Chondrocyte (in vitro differentiated cells): ENCODE measurements at places on chromosomes 3 and 15. TPM values are rescaled to one million over a fixed set of nuclear protein-coding genes. Genes with fewer than 3 reads are reported as not detected.

Gene OR5H2
- not detected in 3 replicates for total RNA-seq

Gene PDZRN3
- total RNA-seq, result 19.4 to 31.0 TPM (median 20.0 TPM) in 3 replicates

GRCh38 chr15:45136378-45136764 is 6.6 kb downstream of the DUOX1 start:
- H3K4me3 ChIP-seq, result no peak overlapping the region
- DNase-seq, result no peak
- H3K36me3 ChIP-seq, result peaks cover 1% of the 10 kb centered on the region
- no peaks in the 10 kb centered on the region for H3K4me1 ChIP-seq

DNA sequence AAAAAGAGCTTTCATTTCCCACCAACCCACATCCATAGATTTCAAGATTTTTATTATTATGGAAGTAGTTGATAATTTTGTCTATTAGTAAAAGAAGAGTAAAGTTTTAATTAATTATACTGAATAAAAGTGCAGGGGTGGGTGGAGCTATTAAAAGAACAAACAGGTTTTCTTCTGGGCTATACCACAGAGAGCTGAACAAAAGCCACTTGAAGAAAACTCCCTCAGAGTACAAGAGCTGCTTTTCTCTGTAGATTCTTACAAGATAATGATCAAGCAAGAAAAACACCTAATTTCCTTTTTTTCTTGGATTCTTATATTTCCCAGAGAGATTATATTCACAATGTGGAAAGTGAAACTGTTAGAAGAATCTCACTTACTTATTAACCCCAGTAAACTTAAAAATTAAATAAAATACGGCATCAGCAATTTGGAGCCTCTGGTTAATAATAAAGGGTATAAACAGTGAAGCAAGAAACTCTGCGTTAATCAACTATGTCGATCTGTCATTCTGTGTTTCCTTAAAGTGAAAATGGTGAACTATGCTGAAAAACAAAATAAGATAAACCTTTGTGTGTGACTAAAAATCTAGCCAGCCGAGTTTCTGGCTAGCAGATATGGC is 84.9 kb downstream of the THBS1 start:
- no peak for DNase-seq
- peaks cover 77% of the 10 kb centered on the region for H3K4me1 ChIP-seq
- peak overlapping the region; percentile 14 for H3K27ac ChIP-seq
- H3K36me3 ChIP-seq, result no peaks in the 10 kb centered on the region

- H3K27ac ChIP-seq, result no peak overlapping the region
- no peaks in the 10 kb centered on the region for H3K27me3 ChIP-seq
- peaks cover 15% of the 10 kb centered on the region for H3K4me1 ChIP-seq
Measured at GRCh38 chr3:157201648-157202278, 41.8 kb upstream of the CCNL1 start.

DNA sequence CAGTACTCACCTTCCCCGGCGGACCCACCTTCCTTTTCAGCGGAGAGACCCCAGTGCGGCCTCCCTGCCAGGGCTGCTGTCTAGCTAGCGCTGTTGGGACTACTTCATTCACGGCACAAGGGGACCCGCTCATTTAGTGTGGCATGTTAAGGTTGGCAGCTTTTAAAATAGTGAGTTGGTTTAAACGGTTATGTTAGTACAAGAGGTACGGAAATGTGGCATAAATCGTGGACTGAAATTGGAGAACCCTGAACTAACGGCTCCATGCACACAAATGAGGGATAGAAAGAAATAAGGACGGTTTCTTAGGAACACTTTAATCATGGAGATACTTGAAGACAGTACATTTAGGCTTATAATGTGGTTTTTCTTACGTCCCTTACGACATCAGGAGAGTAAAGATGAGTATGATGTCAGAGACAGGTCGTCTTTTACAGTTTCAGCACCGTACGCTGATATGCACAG is 752 bp downstream of the CEP63 start:
- DNase-seq, result no peak
- H3K4me1 ChIP-seq, result peaks cover 55% of the 10 kb centered on the region
- H3K36me3 ChIP-seq, result peaks cover 3% of the 10 kb centered on the region
- peak overlapping the region; percentile 92 for H3K4me3 ChIP-seq
- H3K27me3 ChIP-seq, result no peaks in the 10 kb centered on the region

DNA sequence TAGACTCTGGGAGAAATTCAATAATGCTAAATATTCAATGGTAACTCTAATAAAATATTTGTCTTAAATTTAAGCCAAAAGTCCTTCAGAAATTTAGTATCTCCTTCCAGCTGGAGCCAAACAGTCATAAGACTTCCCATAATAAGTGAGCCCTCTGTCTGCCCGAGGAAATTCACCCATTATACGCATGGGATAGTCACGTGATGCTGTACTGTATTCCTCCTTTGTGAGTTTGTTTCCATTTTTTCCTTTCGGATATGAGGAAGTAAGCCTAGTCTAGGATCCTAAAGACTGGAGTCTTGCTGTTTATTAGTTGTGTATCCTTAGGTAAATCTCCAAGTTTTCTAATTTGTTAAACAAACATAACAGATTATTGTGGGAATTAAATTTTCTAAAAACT is 110.4 kb upstream of the PLAAT1 start:
- H3K27ac ChIP-seq, result no peak overlapping the region
- no peak overlapping the region for H3K4me3 ChIP-seq
- H3K27me3 ChIP-seq, result peaks cover 14% of the 10 kb centered on the region
- DNase-seq, result no peak

Gene PP2D1
- total RNA-seq, result not detected in 3 replicates

DNA sequence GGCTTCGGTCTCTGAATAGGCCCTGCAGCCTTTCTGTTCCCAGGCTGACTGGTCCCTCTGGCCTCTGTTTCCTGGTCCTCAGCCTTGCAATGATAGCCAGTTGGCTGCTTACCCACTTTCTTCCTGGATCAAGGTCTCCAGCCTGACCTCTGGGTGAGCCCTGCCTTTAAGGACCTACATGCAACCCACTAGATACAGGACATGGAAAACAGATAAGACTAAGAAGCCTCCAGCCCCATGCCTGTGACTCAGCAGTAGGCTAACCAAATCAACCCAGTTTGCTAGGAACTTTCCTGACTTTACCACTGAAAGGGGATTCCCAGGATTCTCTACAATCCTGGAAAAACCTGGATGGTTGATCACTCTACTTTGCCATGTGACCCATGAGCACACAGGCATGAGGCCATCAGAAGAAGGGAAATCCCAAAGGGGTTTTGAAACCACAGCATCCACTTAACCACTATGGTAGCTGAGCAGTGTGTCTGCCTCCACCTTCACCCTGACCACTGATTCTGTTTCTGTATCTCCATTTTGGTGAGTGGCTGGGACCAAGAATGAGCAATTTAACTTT is 188.1 kb downstream of the CHST2 start:
- peaks cover 58% of the 10 kb centered on the region for H3K4me1 ChIP-seq
- H3K4me3 ChIP-seq, result no peak overlapping the region
- no peaks in the 10 kb centered on the region for H3K27me3 ChIP-seq
- H3K36me3 ChIP-seq, result no peaks in the 10 kb centered on the region
- H3K27ac ChIP-seq, result no peak overlapping the region

DNA sequence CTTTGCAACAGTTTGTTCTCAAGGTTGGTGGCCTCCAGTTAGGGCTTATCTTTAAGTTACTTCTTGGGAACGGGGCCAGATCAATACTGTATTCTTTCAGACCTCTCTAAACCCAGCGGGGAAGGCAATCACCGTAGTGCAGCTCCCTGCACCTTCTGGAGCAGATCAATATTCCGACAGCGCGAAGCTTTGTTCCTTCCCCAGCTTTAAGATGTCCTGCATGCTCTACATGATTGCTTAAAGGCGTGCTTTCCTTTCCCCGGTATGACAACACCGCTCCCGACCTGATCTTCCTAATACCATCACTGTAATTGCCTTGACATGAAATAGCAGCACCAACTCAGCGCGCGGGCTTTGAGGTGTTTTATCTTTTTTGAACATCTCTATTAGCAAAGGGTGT is 755.2 kb downstream of the NR2F2 start:
- DNase-seq, result no peak
- H3K36me3 ChIP-seq, result no peaks in the 10 kb centered on the region
- peaks cover 7% of the 10 kb centered on the region for H3K4me1 ChIP-seq
- H3K27me3 ChIP-seq, result peaks cover 37% of the 10 kb centered on the region
- no peak overlapping the region for H3K4me3 ChIP-seq
- H3K27ac ChIP-seq, result no peak overlapping the region

GRCh38 chr3:17456046-17456445 is 286.4 kb downstream of the TBC1D5 start:
- no peak for DNase-seq
- H3K36me3 ChIP-seq, result peaks cover 10% of the 10 kb centered on the region
- no peak overlapping the region for H3K27ac ChIP-seq
- H3K4me1 ChIP-seq, result no peaks in the 10 kb centered on the region

Gene MYO5C
- total RNA-seq, result 0.79 to 2.7 TPM (median 1.4 TPM) in 3 replicates

GRCh38 chr3:113252553-113252952 is 41.2 kb downstream of the BOC start:
- no peak overlapping the region for H3K27ac ChIP-seq
- peaks cover 5% of the 10 kb centered on the region for H3K36me3 ChIP-seq
- no peak overlapping the region for H3K4me3 ChIP-seq

- no peak overlapping the region for H3K27ac ChIP-seq
- no peaks in the 10 kb centered on the region for H3K36me3 ChIP-seq
- H3K4me1 ChIP-seq, result peaks cover 13% of the 10 kb centered on the region
- peaks cover 10% of the 10 kb centered on the region for H3K27me3 ChIP-seq
- DNase-seq, result no peak
Measured at GRCh38 chr3:196203846-196204245, 7.4 kb downstream of the ZDHHC19 start.

Gene APOD
- 2.1 to 26.1 TPM (median 2.9 TPM) in 3 replicates for total RNA-seq

- no peak overlapping the region for H3K4me3 ChIP-seq
- peak overlapping the region; percentile 11 for H3K27ac ChIP-seq
- H3K4me1 ChIP-seq, result peaks cover 39% of the 10 kb centered on the region
- no peak for DNase-seq
- peaks cover 3% of the 10 kb centered on the region for H3K36me3 ChIP-seq
Measured at GRCh38 chr3:65807225-65807624, 231.5 kb downstream of the MAGI1 start.

DNA sequence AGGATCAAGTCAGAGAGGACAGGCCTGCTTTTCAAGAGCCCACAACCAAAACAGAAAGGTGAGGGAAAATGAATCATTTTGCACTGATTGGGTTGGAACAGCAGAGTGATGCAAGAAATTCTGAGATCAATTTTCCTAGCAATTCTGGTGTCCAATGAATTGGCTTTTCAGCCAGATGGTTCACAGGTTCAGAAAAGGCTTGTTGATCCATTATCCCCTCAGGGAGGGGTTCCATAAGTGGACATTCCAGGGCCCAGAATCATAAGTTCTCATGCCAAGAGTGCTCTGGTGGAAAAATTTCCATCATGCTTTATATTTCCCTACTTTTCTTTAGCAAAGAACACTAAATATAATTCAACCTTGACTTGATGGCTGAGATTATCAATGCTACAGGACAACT is 16.2 kb downstream of the RBP2 start:
- H3K27ac ChIP-seq, result no peak overlapping the region
- peaks cover 13% of the 10 kb centered on the region for H3K4me1 ChIP-seq
- H3K27me3 ChIP-seq, result no peaks in the 10 kb centered on the region
- no peak for DNase-seq
- H3K4me3 ChIP-seq, result no peak overlapping the region

GRCh38 chr3:197283045-197283444 is 15.4 kb downstream of the DLG1 start:
- DNase-seq, result no peak
- H3K27ac ChIP-seq, result no peak overlapping the region
- H3K36me3 ChIP-seq, result peaks cover 29% of the 10 kb centered on the region
- H3K27me3 ChIP-seq, result no peaks in the 10 kb centered on the region
- peaks cover 25% of the 10 kb centered on the region for H3K4me1 ChIP-seq
- no peak overlapping the region for H3K4me3 ChIP-seq

GRCh38 chr3:132417695-132418411 is 551 bp downstream of the DNAJC13 start:
- peak overlapping the region; percentile 97 for H3K27ac ChIP-seq
- H3K4me3 ChIP-seq, result peak overlapping the region; percentile 99
- peak; percentile 87 for DNase-seq
- no peaks in the 10 kb centered on the region for H3K36me3 ChIP-seq
- H3K27me3 ChIP-seq, result no peaks in the 10 kb centered on the region

Gene IMPG2
- total RNA-seq, result 0.50 to 0.80 TPM (median 0.56 TPM) in 3 replicates

DNA sequence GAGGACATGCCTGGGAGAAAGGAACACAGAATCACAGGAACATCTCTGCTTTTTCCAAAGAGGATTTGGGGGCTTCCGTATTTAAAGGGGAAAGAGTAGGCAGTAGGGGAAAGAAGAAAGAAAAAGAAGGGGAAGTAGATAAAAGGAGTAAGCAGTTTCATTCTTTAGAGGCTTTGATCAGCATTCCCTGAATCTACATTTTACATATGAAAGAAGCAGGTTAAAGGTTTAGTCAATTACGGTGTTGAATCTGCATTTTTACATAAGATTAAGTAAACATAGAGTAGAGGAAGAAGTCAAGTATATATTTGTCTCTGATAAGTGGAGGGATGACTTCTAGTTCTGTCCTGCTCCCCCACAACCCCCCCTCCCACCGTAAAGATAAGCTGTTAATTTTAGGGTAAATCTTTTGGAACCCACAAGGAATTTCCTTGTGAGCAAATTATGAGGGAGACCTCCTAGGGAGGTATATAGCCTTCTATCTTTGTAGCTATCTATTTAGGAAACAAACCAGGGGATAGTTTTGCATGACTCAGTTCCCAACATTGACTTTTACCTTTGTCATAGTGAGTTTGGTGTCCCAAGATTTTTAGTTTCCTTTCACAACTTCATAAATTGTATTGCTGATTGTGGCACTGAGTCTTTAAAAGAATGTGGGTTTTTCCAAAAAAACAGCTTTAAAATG is 8.7 kb upstream of the P2RY12 start:
- no peaks in the 10 kb centered on the region for H3K27me3 ChIP-seq
- H3K4me3 ChIP-seq, result no peak overlapping the region
- no peaks in the 10 kb centered on the region for H3K4me1 ChIP-seq
- no peak overlapping the region for H3K27ac ChIP-seq
- no peaks in the 10 kb centered on the region for H3K36me3 ChIP-seq

DNA sequence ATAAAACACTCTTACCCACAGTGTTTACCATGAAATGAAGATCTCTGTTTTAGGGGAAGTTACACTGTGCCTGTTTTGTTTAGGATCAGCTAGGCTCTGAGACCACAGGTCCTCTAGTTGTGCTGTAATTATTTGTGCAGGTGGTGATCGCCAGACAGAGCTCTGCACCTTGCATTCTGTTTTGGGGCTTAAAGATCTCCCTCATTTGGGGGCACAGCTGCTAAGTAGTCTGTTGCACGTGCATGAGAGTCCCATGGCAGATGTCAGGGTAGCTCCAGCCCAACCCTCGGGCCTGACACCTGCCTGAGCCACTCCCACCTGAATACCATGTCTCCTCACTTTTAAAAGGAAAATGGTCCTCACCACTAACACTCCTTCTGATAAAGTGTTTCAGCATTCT is 12.4 kb downstream of the C3orf20 start:
- DNase-seq, result no peak
- no peaks in the 10 kb centered on the region for H3K4me1 ChIP-seq
- no peak overlapping the region for H3K4me3 ChIP-seq
- peaks cover 24% of the 10 kb centered on the region for H3K27me3 ChIP-seq
- no peak overlapping the region for H3K27ac ChIP-seq

Gene CHL1
- not detected in 3 replicates for total RNA-seq
